Large intestine (tissue), 12 donors: ENCODE measurements at places on chromosomes 13 and 19. TPM values are rescaled to one million over a fixed set of nuclear protein-coding genes. Genes with fewer than 3 reads are reported as not detected.

Gene TNNT1
- polyA plus RNA-seq, result 10.2 TPM

DNA sequence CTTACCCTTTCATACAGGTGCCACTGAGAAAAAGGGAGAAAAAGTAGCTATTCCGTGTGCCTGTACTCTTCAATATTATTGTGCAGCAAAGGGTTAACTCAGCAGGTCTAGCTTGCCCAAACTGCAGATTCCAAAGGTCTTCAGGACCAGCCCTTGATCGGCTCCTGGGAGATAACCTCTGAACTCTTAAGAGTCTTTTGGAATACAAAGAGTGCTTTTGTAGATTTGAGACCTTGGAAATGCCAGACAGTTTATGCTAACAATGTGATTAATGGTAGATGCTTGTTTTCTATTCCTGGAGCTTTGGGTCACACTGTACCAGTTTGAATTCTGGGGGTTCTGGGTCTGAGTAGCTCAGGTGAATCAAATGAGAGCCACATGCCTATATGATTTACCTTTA lies 844.7 kb upstream of the MIR17HG start:
- DNase-seq, result no peak
- H3K27ac ChIP-seq, result no peak overlapping the region
- no peaks in the 10 kb centered on the region for H3K27me3 ChIP-seq

GRCh38 chr19:9032136-9032631 lies 22.0 kb upstream of the MUC16 start:
- no peak overlapping the region for H3K27ac ChIP-seq
- no peaks in the 10 kb centered on the region for H3K27me3 ChIP-seq
- no peak overlapping the region for H3K4me3 ChIP-seq

GRCh38 chr19:14102102-14102696 lies 11.6 kb upstream of the SAMD1 start:
- H3K4me3 ChIP-seq, result no peak overlapping the region
- peaks cover 52% of the 10 kb centered on the region for H3K36me3 ChIP-seq
- DNase-seq, result no peak
- no peaks in the 10 kb centered on the region for H3K4me1 ChIP-seq
- no peaks in the 10 kb centered on the region for H3K27me3 ChIP-seq

DNA sequence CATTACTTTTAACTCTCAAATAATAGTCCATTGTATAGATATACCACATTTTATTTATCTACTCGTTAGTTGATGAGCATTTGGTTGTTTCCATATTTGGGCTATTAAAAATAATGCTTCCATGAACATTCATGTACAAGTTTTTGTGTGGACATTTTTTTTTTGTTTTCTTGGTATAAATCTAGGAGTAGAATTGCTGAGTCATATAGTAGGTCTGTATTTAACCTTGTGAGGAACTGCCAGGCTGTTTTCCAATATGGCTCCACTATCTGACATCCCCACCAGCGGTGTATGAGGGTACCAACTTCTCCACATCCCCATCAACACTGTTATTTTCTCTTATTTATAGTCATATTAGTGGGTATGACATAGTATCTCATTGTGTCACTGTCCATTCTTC lies 143.1 kb downstream of the RAP2A start:
- H3K4me1 ChIP-seq, result peaks cover 10% of the 10 kb centered on the region
- no peaks in the 10 kb centered on the region for H3K27me3 ChIP-seq
- no peak overlapping the region for H3K4me3 ChIP-seq
- H3K27ac ChIP-seq, result no peak overlapping the region
- no peaks in the 10 kb centered on the region for H3K36me3 ChIP-seq

DNA sequence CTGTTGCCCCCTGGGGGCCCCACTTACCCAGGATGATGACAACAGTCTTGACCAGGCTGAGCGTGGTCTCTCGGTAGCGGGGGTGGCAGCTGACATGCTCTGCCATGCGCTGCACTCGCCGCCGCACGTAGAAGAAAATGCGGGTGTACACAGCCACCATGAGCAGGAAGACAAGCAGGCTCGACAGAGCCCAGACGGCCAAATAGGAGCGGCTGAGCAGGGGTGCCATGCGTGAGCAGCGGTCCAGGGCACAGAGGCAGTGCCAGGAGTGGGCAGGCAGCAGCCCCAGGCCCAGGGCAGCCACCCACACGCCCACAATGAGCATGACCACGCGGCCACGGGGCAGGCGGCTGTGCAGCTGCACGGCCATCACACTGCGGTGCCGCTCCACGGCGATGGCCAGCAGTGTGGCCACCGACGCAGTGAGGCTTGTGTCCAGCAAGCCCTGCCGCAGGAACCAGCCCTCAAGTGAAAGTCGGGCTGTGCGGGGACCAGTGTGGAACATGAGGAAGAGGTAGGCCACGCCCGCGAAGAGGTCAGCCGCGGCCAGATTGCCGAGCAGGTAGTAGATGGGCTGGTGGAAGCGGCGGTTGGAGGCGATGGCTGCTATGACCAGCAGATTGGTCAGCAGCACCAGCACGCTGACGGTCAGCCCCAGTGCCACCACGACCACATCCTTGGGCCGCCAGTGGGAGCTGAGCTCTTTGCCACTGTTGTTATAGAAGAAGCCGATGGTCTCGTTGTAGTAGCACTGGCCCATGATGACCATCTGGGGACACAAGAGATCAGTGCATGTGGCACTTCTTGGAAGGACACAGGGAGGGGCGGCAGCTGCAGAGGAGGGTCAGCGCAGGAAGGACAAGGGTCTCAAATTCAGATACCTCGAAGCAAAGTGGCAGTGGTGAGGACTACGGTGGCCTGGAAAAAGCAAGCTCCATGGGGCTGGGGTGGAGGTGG lies 1.2 kb downstream of the LPAR2 start:
- no peak for DNase-seq
- no peak overlapping the region for H3K27ac ChIP-seq
- no peaks in the 10 kb centered on the region for H3K4me1 ChIP-seq
- H3K27me3 ChIP-seq, result no peaks in the 10 kb centered on the region
- no peaks in the 10 kb centered on the region for H3K36me3 ChIP-seq

DNA sequence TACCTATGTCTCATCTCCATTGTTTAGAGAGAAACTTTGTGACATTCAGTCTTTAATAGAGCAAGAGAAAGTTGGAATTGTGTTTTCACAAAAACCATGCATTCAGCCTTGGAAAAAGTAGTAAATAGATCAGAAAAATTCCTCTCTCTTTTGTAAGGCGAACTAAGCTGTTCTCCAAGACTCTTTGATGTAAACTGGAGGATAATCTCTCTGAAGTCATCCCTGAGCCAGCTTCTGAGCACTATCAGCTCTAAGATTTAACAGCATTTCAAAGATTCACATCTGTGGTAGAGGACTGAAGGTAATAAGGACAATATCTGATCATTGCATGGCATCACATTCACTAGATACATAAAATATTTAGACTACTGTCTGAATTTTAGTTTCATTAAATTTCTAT lies 904.6 kb upstream of the ATXN8OS start:
- no peak overlapping the region for H3K4me3 ChIP-seq
- no peak for DNase-seq
- no peaks in the 10 kb centered on the region for H3K36me3 ChIP-seq
- H3K4me1 ChIP-seq, result no peaks in the 10 kb centered on the region
- H3K27ac ChIP-seq, result no peak overlapping the region

DNA sequence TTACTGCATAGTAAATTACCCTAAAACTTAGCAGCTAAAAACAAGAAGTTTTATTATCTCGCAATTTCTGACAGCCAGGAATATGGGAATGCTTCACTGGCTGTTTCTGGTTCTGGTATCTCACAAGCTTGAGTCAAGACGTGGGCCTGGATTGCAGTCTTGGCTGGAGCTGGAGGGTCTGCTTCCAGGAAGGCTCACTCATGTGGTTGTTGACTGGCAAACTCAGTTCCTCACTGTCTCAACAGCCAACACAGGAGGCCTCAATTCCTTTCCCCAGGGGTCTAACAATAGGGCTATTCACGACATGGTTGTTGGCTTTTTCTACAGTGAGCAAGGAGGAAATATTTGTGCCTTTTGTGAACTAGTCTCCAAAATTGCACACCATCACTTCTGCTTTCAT lies 146.3 kb downstream of the GPC5 start:
- DNase-seq, result no peak
- no peaks in the 10 kb centered on the region for H3K27me3 ChIP-seq
- H3K27ac ChIP-seq, result no peak overlapping the region
- peaks cover 13% of the 10 kb centered on the region for H3K4me1 ChIP-seq
- no peaks in the 10 kb centered on the region for H3K36me3 ChIP-seq
- H3K4me3 ChIP-seq, result no peak overlapping the region

- H3K27me3 ChIP-seq, result no peaks in the 10 kb centered on the region
- DNase-seq, result no peak
- H3K4me1 ChIP-seq, result no peaks in the 10 kb centered on the region
- no peaks in the 10 kb centered on the region for H3K36me3 ChIP-seq
These were observed 1080.6 kb downstream of the PCDH17 start for GRCh38 chr13:58712191-58712590.

Gene SELENOV
- polyA plus RNA-seq, result 0.19 TPM

- H3K27me3 ChIP-seq, result peaks cover 14% of the 10 kb centered on the region
- H3K4me3 ChIP-seq, result peak overlapping the region; percentile 43
- no peak overlapping the region for H3K27ac ChIP-seq
- H3K36me3 ChIP-seq, result peaks cover 3% of the 10 kb centered on the region
- peaks cover 14% of the 10 kb centered on the region for H3K4me1 ChIP-seq
These were observed 1.7 kb downstream of the MIER2 start for GRCh38 chr19:342801-343421.

Gene LPAR2
- 11.9 TPM for polyA plus RNA-seq

Gene AP2S1
- 78.8 TPM for polyA plus RNA-seq

DNA sequence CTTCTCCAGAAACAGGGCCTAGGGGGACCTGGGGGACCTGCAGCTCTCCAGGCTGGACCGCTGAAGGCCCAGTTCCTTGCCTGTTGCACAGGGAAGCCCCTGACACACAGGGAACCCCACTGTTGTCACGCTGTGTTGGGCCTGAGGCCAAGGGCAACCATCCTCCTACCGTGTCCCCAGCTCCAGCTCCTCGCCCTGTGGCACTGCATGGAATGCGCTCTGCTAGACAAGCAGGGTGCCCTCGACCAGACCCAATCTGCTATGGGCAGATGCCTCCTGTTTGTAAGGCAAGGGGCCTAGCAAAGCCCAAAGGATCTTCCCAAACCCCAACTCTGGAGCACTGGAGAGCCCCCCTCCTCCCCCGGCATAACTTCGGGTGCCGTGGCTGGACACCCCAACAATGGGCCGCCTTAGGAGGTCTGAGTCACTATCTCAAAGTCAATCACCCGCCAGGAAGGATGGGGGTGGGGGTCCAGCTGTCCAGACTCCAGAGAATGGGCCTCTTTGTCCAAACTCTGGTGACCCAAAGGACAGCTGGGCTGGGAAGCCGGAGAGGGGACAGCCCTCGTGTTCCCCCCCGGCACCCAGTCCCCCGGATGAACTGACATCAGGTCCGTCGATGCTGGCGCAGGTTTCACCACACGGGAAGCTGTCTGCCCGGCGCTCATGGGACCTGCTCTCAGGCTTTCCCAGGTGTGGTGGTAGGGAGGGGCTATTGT lies 3.7 kb downstream of the BRSK1 start:
- H3K27me3 ChIP-seq, result peaks cover 3% of the 10 kb centered on the region
- H3K36me3 ChIP-seq, result no peaks in the 10 kb centered on the region
- no peak overlapping the region for H3K4me3 ChIP-seq
- no peaks in the 10 kb centered on the region for H3K4me1 ChIP-seq

Gene RNF17
- not detected for polyA plus RNA-seq

Gene CBY2
- polyA plus RNA-seq, result not detected

DNA sequence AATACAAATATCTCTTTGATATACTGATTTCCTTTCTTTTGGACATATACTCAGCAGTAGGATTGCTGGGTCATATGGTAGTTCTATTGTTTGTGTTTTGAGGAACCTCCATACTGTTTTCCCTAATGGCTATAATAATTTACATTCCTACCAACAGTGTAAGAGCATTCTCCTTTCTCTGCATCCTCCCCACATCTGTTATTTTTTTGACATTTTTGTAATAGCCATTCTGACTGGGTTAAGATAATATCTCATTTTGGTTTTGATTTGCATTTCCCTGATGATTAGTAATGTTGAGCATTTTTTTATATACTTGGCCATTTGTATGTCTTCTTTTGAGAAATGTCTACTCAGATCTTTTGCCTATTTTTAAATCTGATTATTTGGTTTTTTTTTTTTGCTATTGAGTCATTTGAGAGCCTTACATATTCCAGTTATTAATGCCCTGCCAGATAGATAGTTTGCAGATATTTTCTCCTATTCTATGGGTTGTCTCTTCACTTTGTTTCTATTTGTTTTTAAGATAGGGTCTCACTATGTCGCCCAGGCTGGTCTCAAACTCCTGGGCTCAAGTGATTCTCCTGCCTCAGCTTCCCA lies 95.7 kb downstream of the FNDC3A start:
- peaks cover 10% of the 10 kb centered on the region for H3K36me3 ChIP-seq
- no peak for DNase-seq
- H3K27me3 ChIP-seq, result no peaks in the 10 kb centered on the region
- no peak overlapping the region for H3K27ac ChIP-seq
- H3K4me3 ChIP-seq, result no peak overlapping the region
- no peaks in the 10 kb centered on the region for H3K4me1 ChIP-seq

- H3K27me3 ChIP-seq, result peaks cover 11% of the 10 kb centered on the region
- H3K27ac ChIP-seq, result peak overlapping the region; percentile 83
- H3K4me3 ChIP-seq, result peak overlapping the region; percentile 85
These were observed 1.2 kb downstream of the CNN2 start for GRCh38 chr19:1027650-1028061.

- H3K4me3 ChIP-seq, result peak overlapping the region; percentile 22
- H3K4me1 ChIP-seq, result peaks cover 41% of the 10 kb centered on the region
- DNase-seq, result peak; percentile 93
- H3K27ac ChIP-seq, result peak overlapping the region; percentile 84
These were observed 25.8 kb upstream of the NANOS3 start for GRCh38 chr19:13850910-13851733.

DNA sequence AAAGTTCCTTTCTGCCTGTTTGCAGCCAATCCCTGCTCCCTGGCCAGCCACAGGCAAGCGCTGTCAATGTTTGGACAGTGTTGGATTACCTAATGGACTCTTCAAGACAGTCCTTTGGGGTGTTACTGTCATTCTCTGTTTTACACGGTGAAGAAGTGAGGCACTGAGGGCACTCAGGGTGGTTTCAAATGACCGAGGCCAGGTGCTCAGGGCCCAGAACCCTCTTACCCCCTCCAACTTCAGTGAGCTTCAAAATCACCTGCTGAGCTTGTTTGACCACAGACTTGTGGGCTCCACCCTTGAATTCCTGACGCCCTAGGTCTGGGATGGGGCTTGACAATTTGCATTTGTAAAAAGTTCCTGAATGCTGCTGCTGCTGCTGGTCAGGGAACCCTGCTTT lies 97.9 kb downstream of the GGACT start:
- H3K27ac ChIP-seq, result no peak overlapping the region
- H3K4me3 ChIP-seq, result no peak overlapping the region
- no peaks in the 10 kb centered on the region for H3K27me3 ChIP-seq
- H3K4me1 ChIP-seq, result no peaks in the 10 kb centered on the region
- no peaks in the 10 kb centered on the region for H3K36me3 ChIP-seq
- DNase-seq, result no peak

- DNase-seq, result peak; percentile 43
- peaks cover 3% of the 10 kb centered on the region for H3K4me1 ChIP-seq
- no peaks in the 10 kb centered on the region for H3K27me3 ChIP-seq
These were observed 21.4 kb downstream of the MAP4K1 start for GRCh38 chr19:38596057-38596981.
